CD4-positive, alpha-beta T cell treated with Interleukin-1 beta for 1 hour (primary cell): ENCODE measurements at places on chromosomes 2 and 18.

DNA sequence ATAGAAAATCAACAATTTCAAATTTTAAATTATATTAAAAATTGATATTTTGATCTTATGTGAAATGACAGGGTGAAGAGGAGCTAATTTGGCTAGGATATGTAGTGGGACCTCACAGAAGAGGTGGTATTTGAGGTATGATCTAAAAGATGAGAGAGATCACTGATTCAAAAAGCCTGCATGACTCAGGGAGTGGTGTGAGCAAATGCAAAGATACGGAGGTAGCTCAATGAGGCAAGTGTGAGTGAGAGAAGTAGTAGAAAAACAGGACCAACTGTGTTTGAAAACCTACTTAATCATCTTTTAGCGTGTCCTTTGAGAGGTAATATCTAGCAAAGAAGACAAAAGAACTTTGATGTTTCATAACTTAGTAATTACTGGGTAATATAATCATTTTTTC lies 557.5 kb downstream of the DSC3 start:
- no peak for DNase-seq

GRCh38 chr2:16890081-16890480 lies 224.4 kb upstream of the CYRIA start:
- DNase-seq, result no peak

GRCh38 chr18:75264926-75265597 lies 54.5 kb downstream of the TSHZ1 start:
- DNase-seq, result no peak

DNA sequence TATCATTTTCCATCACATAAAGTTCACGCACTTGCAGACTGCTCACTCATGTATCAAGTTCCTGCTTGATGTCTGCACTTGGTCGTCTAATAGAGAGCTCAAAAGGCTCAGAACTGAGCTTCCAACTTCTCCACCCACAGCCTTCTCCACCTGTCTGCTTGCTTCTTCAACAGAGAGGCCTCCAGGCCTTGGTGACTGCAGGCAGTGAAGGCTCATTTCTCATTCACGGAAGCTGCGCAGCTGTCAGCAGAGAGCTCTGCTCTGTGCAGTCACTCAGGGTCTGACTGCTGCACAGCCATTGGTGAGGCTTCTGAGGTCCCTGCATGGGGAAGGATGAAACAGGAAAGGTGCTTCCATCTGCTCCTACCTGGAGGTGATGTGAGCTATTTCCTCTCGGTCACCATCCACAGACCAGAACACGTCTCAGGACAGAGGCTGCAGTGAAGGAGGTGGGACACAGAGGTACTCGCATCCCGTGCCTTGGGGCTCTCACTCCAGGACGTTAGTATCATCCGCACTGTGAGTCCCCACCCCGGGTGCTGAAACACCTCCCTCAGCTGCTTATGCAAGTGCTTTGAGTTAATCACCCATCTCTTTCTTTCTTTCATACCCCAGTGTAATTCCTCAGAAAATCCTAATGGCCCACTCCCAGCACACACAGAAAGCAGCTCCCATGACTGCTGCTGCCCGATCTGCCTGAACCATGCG lies 126.2 kb downstream of the TMEM18 start:
- DNase-seq, result no peak

- DNase-seq, result no peak
Observed at GRCh38 chr2:75317802-75318201, 118.5 kb upstream of the TACR1 start.

DNA sequence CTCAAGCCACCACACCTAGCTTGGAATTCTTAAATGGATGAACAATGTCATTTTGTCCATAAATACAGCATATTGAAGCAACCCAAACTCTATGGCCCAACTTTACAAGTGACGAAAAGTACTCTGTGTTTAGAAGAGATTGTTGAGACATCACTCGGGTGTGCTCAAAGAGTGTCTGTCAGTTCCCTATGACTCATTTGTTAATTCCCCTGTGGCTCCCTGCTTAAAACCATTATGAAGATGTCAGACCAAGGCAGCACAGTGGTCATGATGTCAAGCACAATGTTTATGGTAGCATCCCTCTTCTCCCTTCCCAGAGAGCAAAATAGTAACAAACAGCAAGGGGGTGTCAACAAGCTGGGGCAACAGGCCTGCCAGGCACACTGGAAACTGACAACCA lies 3.0 kb downstream of the LYG1 start:
- no peak for DNase-seq

GRCh38 chr2:27992787-27993401 lies 102.4 kb downstream of the BABAM2 start:
- DNase-seq, result no peak

- DNase-seq, result peak; percentile 24
Observed at GRCh38 chr2:68391099-68391498, 26.0 kb downstream of the PLEK start.

- DNase-seq, result no peak
Observed at GRCh38 chr2:36554531-36554930, 43.4 kb downstream of the FEZ2 start.

GRCh38 chr18:77111951-77112746 lies 20.4 kb downstream of the MBP start:
- no peak for DNase-seq

DNA sequence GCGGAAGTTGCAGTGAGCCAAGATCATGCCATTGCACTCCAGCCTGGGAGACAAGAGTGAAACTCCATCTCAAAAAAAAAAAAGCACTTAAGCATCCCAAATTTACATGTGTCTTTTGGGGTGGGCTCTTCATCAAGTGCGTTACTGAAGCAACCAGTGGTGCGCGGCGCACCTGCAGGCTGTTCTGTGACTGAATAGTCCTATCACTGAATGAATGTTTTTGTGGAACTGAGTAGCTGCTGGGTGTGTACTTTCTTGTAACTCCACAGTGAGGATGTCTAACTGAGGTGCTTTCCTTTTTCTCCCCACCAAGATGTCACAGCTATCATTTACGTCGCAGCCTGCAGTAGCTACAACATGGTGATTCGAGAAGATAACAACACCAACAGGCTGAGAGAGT lies 17.0 kb downstream of the CHMP1B start:
- DNase-seq, result no peak
